Iris pigment epithelial cell (primary cell): ENCODE measurements at places on chromosomes 7 and 10.

- no peak for DNase-seq
Measured at GRCh38 chr7:139733751-139734150, 44.0 kb downstream of the HIPK2 start.

DNA sequence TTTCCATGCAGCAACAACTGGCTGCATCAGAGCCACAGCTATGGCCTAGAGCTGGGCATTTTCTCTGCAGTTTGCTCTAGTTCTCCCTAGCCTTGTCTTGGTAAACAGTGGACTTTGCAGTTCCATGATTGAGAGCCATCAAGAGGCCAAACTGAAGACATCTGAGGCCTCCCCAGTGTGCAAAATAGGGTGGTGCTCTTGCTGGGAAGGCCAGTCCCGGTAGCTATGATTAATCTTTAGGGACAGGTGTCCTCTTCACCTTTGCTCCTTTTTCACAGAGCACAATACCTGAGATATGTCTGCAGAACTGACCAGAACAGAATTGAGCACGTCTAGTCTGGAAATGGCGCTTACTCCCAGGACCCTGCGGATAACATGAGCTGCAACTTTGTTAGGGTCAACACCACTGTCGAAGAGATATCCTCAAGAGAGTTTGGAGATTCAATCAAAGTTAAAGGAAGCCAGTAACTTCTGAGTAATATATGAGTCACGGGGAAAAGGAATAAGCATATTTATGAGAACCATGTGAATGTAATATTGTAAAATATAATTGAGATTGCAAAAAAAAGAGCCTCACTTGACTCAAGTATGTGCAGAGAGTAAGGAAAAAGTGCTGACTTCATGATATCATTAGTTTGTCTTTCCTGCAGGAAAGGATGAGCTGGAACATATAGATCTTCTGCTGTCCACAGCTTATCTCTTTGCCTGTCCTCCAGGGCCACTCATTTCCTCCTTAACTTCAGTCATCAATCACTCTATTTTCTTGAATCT is 76.7 kb downstream of the ANK3 start:
- DNase-seq, result peak; percentile 72

DNA sequence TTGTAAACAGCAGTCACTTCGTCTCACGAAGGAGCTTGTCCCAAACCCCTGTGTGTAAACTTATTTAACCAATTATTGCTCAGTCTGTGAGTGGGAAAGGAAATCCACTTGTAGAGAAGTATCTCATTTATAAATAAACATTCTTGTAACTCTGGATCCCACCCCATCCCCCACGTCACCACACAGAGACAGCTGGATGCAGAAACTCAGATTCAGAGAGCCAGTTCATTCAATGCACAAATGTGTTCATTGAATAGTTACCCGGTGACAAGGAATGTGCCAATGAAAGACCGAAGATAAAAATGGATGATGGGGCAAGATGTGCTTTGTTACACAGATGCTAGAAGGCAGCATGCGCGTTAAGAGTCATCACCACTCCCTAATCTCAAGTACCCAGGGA is 8.3 kb upstream of the OCM start:
- DNase-seq, result peak; percentile 21

- no peak for DNase-seq
Measured at GRCh38 chr10:113047151-113047550, 97.1 kb downstream of the TCF7L2 start.

DNA sequence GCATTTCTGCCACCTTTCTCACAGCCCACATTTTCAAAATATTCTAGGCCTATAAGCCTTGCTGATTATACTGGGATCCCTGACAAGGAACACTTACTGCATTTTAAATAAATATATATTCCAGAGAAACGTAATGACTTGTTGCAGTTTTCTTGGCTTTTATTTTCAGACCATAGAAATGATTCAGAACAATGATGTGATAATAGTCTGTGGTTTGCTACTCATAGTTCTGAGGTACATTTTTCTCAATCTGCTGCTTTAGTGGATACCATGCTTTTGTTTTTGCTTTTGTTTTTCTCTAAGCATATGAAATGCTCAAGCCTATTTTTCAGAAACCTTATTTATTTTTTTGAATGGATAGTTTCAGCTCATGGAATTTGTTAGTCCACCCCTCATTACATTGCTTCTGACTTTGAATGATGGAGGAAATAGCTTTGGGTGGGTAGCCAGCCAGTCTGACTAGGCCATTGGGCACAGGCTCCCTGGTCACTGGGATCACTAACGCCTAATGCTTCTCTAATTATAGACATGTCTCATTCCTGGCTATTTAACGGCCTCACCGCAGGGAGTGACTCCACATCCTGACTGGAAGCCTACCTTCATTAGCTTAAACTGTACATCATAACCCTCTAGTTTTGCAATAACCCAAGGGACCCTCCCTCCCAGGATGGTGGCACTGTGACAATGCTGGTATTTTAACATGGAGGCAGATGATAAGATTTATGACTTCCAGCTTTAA is 66.1 kb downstream of the MBL2 start:
- DNase-seq, result no peak

- no peak for DNase-seq
Measured at GRCh38 chr7:125257617-125258016, 328.0 kb upstream of the POT1 start.

GRCh38 chr10:98167191-98167590 is 32.7 kb downstream of the R3HCC1L start:
- no peak for DNase-seq

DNA sequence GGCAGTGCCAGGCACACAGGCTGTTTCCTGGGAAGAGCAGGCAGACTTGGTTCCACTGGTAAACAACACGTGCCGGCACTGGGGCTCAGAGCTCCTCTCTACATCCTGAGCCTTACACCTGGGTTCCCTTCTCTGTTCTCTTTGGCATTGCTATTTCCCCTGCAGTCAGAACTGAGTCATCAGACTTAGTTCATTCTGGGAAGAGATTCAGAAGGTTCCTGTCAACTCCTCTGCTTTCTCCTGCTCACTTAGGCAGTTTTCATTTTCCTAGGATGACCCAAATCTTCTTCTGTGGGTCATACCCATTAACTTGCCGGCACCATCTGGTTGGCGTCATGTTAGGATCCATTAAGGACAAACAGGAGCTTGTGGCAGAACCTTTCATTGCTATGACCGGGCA is 33.4 kb upstream of the LRRC18 start:
- DNase-seq, result no peak

- DNase-seq, result no peak
Measured at GRCh38 chr10:114403541-114404161, 651 bp downstream of the AFAP1L2 start.

DNA sequence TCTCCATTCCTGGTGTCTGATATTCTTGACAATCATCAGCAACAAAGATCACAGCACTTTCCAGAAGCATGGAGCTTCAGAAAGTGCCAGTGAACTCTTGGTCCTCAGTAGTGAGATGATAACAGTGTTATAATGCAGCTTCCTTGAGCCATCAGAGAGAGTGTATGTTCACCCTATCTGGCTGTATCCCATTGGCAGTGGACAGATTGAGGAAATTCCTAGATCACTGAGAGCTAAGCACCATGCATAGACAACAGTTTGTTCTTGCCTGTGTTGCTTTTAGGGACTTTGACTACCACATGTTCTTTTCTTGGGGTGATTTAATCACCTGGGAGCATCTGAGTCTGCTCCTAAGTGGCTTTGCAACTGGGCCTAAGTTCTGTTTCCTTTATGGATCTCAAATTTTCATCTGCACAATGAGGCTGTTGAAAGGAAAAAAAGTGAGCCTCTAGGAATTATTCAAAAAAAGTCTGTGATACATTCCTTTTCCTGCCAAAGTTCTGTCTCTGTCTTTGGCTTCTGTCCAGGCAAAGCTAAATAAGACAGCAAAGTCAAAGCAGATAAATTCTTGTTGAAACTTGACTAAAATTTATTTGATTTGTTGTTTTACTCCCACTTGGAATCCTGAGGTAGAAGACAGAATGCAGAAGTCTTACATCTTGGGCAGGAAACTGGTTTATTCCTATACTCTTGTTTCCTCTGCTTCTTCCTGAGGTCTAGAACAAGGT is 14.5 kb upstream of the ZNF282 start:
- peak; percentile 49 for DNase-seq

DNA sequence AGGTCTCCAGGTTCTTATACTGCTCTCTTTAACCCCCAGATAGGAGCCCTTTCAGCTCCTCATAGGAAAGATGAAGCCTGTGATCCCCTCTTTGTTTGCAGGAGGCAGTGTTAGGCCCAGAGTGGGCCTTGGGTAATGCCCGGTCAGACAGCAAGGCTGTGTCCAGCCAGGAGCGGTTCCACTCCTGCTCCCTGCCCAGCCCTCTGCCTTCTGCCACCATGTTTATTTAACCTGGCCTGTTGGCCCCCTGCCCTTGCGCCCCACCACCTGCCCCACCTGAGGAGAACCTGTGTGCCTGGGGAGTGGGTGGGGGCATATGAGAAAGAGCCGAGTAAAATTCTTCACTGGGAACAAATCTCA is 24.3 kb downstream of the CDH23 start:
- DNase-seq, result no peak

DNA sequence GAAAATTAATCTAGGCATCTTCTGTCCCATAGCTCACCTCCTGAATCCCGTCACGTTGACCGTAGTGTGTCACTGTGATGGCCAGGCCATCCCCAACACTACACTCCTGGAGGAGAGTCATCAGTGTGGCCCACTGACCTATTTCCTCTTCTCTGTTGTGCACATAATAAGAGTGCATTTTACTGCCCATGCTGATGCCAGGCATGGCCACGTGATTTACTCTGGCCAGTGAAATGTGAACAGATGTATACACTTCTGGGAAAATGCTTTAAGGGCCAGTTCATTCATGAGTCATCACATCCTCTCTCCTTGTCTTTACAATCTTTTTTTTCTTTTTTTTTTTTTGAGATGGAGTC is 101.9 kb upstream of the PIP4K2A start:
- DNase-seq, result peak; percentile 94

- DNase-seq, result no peak
Measured at GRCh38 chr7:78616539-78616938, 818.0 kb downstream of the PHTF2 start.

GRCh38 chr7:12450615-12451014 is 47.0 kb upstream of the VWDE start:
- DNase-seq, result no peak

DNA sequence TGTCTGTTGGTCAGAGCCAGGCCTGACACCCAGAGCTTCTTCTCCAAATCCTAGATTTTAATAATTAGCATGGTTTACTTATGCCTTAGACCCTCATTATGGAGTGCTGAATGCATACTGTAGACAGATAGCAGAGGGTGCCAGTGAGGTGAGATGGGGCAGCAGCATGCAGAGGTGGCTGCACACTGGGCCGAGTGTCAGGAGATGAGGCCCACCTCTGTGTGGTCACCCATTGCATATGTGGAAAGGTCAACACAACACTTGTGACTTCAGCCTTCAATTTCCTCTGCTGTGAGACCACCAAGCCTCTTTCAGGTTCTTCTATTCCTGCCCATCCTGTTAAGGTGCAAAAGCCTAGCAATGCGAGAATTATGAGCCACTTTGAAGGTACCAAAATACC is 39.7 kb upstream of the NMT2 start:
- DNase-seq, result no peak

DNA sequence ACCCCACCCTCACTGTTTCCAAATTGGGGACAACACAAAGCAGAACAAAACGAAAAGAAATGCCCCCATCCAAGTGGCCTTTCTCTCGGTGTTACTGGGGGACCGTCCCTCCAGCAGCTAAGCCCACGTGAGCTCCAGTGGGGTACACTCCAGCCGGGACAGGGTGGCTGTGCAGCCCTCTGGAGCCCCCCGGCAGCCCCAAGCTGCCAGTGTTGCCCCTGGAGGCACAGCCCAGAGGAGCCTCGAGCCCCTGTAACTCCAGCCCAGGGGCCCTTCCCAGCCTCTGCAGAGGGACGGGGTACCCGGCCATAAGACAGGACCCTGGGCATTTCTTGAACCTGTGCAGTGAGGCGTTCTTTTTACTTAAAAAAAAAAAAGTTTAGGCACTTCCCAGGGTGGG is 124.5 kb upstream of the KCTD7 start:
- no peak for DNase-seq

DNA sequence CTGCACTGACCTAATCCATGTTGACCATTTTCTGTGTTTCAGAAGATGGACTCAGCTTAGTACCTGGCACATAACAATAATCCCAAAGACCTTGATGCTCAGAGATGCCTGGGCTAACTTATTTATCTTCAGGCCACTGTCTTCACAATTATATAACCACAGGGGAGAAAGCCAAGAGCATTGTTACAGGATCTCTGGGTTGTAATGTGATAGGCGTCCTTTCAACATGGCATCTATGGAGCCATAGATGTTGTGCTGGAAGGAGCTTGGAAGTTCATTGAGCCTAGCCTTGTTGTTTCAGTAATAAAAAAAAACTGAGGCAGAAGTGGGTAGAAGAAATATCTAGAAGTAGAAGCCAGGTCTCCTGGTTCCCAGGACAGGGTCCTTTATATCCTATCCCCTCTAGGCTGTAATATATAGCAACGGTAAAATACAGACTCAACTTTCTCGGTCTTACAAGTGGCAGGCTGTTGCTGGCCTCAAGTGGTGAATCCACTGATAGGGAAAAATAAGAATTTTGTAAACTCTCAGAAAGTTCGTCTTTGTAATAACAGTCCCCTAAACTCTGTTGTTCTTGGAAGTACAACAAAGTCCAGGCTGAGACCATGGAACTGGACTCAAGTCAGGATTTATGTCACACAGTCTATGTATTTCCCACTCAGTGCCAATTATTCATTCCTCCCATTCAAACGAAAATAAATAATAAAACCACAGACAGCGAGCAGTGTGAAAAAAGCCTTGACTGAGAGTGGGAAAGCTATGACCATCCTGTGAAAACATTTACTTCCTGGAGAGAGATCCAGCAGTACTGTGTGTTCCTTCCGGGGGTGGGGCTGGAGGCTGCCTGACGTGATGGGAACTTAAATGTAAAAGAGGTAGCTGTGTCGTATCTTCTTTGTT is 277.6 kb downstream of the REEP3 start:
- DNase-seq, result peak; percentile 95

DNA sequence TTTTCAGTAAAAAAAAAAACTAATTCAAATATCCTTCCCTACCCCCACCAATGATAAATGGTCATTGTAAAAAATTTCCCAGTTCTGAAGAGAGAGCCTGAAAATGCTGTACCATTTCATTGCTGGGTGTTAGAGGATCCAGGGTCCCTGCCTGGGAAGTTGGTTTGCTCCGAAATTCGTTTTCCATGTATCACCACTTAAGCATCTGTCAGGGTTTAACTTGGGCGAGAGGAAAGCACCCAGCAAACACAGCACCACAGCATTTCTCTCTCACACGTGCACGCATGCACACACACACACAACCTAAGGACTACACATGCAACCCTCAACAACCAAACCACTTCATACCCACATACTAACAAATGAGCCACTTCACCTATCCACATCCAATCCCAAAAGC is 42.1 kb upstream of the EMX2 start:
- DNase-seq, result no peak

GRCh38 chr10:3811291-3811870 is 26.4 kb upstream of the KLF6 start:
- DNase-seq, result peak; percentile 90

- DNase-seq, result no peak
Measured at GRCh38 chr10:87506956-87507355, 2.3 kb downstream of the MINPP1 start.

GRCh38 chr7:143223784-143224183 is 1.9 kb downstream of the TAS2R40 start:
- no peak for DNase-seq
